ENCODE measurements at places on chromosomes 11 and 22.

DNA sequence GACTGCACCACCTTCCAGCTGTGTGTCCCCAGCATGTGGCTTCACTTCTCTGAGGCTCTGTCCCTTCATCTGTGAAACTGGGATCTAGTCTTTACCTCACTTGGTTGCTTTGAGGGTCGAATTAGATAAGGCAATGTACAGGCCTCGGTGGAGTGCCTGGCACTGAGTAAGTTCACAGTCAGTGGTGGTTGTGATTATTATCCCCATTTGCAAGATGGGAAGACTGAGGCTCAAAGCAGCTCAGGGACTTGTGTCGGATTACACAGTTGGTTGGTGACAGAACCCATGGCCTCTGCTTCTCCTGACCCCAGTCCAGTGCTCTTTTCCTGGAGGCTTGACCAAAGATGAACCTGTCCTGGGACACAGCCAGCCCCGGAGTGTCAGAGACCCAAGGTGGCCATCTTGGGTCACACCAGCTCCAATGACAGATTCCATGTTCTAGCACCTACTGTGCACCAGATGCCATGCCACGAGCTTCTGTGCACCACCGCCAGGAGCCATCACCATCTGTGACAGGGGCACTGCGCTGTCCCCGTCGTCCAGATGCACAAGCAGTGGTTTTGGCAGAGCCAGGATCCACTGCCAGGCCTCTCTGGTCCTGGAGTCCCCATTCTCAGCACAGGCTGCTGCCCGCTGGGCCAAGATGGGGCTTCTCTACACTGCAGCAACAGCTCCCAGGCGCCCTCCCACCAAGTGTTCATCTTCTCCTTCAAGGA is 60.5 kb downstream of the IGLL1 start:
- no peak for DNase-seq

GRCh38 chr11:84045146-84045545 is 759.0 kb upstream of the CCDC90B start:
- DNase-seq, result no peak

DNA sequence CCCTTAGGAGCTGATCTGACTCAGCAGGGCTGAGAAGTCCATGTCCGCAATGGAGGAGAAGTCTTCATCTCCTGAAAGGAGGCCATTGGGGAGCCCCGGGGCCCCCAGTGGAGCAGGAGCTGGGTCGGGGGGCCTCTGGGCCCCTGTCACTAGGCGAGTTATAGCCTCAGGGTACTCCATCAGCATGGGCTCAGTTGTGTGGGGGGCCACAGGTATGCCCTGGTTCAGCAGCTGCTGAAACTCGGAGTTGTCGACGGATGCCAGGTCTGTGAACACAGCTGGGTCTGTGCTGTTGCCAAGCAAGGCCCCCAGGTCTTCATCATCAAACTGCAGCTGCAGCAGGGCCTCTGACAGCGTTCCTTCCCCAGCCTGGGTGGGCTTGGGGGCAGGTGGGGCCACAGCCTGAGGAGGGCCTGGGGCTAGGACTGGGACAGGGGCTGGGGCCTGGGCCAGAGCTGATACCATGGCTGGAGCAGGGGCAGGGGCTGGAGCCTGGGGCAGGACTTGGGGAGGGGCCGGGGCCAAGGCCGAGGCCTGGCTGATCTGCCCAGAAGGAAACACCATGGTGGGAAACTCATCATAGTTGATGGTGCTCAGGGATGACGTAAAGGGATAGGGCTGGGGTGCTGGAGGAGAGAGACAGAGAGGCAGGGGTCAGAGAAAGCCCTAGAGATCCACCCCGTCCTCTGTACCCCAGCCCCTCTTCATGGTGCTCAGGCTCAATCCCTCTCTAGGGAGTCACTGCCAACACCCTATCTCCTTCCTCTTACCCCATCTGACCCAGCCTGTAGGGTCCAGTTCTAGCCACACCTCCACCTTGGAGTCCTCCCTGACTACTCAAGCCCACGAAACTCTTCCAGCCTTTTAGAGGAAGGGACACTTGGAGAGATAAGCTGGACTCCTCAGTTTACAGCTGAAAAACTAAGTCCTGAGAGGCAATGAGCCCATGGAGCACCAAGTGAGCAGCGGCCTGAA is 8.1 kb downstream of the RELA start:
- DNase-seq, result no peak

- DNase-seq, result no peak
Observed at GRCh38 chr11:70077411-70078094, 564 bp upstream of the ANO1 start.

DNA sequence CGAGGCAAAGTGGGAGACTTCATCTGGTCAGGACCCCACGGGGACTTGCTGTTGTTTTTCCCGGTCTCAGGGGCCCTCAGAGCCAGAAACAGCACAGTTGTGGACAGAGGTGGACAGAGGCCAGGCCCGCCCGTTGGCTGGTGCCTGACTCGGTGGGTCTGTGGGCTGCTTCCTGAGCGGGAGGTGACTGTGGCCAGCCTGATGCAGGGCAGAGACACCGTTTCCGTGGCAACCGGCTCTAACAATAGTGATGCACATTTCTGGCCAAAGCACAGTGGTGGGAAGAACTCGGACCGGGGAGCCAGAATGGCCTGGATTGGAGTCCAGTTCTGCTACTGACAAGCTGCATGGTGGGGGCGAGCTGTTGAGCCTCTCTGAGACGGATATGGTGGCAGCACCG is 58.7 kb upstream of the ATXN10 start:
- peak; percentile 6 for DNase-seq

DNA sequence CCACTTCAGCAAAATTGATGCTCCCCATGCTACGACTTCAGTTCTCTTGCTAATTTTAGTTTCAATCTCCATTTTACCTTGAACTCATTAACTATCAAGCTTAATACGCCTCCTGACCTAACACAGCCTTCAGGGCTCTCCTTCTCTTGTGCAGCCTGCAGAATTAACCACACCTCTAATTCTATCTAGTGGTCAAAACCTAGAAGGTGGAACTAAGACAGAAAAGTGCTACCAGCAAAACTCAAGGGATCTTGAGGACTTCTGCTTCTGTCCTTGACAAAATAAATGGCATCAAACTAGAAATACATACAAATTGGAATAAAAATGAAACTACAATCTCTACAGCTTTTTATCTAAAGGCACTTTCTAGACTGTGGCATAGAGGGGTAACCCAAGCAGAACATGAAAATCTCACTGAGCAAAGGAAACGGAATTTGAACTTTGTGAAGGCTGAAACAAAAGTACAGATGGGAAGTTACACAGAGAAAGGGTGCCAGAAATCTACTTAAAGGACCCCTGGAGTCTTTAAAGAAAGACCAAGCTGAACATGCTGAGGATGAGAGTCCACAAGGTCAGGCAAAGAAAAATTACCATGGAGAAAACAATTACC is 10.7 kb downstream of the CWF19L2 start:
- DNase-seq, result no peak

DNA sequence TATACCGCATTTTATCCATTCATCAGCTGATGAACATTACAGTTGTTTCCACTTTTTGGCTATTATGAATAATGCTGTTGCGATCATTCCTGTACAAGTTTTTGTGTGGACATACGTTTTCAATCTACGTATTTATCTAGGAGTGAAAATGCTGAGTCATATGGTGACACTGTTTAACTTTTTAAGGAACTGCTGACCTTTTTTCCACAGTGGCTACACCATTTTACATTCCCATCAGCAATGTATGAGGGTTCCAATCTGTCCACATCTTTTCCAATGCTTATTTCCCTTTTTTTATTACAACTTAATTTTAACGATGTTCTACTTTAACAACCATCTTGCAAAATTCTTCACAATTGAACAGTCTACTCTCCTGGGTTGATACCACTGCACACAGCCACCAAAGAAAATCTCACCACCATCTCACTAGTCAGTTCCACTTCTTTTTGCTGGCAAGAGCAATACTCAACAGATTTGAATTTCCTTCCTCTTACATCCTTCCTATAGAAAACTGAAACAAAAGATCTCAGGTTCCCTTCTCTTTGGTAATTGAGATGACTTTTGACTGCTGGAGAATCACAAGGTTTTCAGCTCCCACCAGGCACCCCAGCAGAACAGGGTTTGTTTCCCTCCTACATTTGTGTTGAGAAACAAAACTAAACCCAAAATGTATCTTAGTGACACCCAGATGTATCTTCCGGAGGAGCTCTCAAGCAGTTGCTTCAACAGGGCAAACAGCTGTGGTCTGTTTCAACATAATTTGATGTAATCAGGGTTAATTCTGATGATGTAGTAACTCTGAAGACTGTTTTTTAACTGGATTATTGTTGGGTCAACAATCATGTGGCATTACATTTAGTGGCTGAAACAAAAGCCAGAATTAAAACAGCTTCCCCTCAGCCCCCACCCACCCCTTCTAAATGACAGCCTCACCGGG is 7.0 kb upstream of the GAB2 start:
- DNase-seq, result no peak

GRCh38 chr11:107140983-107141382 is 122.7 kb upstream of the GUCY1A2 start:
- DNase-seq, result no peak

- no peak for DNase-seq
Observed at GRCh38 chr11:134480136-134480712, 68.2 kb upstream of the B3GAT1 start.

- peak; percentile 22 for DNase-seq
Observed at GRCh38 chr22:31288496-31289240, 3.6 kb downstream of the PIK3IP1 start.

DNA sequence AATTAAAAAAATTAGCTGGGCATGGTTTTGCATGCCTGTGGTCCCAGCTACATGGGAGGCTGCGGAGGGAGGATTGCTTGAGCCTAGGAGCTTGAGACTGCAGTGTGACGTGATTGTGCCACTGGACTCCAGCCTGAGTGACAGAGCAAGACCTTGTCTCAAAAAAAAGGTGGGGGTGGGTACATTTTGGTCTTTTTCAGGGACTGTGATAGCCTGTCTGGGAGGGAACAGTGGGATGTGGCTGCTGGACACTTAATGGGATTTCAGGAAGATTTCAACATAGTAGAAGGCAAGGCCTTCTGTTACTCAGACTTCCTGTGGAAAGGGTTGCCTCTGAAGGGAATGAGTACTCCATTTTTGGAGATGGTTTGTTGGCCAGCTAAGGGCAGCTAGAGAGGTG is 40.6 kb downstream of the RELT start:
- no peak for DNase-seq

DNA sequence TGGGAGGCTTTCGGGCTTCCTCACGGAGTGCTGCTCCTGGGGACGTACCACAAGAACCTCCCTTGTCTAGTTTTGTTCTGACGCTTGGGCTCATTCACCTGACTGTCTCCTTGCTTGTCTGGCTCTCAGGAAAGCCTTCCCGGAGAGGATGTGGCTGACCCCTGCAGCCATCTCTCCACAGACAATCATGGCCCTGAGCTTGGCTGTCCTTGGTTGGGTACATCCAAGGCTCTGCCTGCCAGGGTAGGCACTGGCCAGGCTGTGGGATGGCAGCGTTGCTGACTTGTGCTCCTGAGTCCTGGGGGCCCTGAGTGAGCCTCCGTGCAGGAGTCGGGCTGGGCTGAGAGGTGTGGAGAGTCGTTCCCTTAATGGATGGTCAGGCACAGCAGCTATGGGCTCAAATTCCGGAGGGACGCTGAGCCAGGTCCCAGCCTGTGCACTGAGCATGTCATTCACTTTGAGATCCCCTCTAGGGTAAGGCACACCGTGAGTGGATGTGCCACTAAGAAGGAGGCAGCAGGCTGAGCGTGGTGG is 32.8 kb downstream of the BCR start:
- DNase-seq, result no peak

GRCh38 chr11:93005239-93005638 is 35.8 kb downstream of the MTNR1B start:
- no peak for DNase-seq

DNA sequence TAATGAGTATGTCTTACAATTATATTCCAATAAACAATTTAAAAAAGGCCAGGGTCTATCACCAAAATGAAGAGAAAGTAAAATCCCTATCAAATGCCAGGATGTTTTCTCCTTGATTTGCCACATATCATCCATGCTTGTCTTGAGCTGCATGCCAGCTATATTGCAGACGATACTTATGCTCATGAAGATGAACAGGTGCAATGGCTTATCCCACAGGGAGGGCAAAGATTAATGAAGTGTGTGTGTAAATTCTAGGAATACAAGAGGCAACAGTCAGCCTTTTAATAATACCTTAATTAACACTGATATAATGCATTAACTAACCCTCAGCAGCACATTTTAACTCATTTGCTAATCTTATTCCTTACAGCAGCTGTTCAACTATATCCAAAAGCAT is 850.5 kb downstream of the KCNA4 start:
- no peak for DNase-seq

- DNase-seq, result no peak
Observed at GRCh38 chr22:20199906-20200305, 49.1 kb upstream of the CCDC188 start.

- no peak for DNase-seq
Observed at GRCh38 chr11:45113807-45114206, 32.6 kb upstream of the PRDM11 start.

DNA sequence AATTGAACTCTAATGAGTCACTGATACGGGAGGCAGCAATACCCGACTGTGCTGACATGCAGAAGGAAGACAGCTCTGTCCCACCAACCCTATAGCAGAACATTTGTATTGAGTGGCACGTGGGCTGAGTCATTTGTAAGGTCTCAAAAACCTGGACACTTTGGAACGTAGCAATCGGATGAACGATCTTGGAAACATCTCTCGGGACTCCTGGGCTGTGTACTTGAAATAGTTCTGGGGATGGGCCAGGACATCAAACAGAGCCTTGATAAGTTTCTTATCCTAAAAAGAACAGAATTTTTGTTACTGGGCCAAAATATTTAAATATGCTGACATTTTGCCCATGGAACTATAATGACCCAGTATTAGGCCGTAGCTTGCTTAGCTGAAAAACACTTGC is 17.1 kb upstream of the NRIP3 start:
- no peak for DNase-seq

- DNase-seq, result no peak
Observed at GRCh38 chr11:74680035-74680671, 51.1 kb downstream of the CHRDL2 start.

DNA sequence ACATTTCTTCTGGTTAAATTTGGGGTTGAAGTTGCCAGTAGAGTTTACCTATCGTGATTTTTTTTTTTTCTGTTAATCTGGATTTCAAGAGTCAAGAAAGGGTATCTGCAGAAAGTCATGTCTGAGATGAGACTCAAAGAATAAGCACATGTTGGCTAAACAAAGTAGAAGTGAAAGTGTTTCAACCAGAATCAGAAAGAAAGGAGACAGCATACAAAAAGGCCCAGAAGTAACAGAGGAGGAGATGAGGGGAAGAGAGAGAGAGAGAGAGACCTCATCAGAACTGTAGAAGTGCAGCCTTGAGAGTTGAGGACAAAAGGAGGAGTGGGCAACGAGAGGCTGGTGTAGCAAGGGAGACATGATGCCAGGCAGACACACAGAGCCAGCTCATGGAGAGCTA is 54.9 kb downstream of the SVIP start:
- no peak for DNase-seq

DNA sequence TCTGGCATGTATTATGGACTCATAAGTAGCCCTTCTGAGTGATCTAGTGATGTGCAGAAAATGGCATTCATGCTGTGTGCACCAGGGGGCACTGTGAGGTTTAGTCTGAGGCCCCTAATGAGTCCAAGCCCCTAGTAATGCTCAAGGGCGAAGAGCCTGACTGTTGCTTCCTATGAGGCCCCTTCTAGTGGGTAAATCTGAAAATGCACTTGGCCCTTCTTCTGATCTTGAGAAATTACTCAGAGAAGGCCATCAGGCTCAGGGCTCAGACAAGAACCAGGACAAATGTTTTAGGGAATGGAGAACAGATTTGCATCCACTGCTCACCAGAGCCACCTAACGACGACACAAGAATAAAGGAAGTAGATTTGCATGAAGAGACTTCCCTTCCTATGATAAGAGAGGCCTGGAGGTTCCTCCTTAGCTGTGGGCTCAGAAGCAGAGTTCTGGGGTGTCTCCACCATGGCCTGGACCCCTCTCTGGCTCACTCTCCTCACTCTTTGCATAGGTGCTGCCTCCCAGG is 75.8 kb downstream of the GGTLC2 start:
- peak; percentile 68 for DNase-seq

Data from immature natural killer cell (primary cell).